ENCODE measurements at places on chromosomes 6 and 20. TPM values are rescaled to one million over a fixed set of nuclear protein-coding genes. Genes with fewer than 3 reads are reported as not detected.

PBOV1 gene
- total RNA-seq, result not detected

UNC93A gene
- not detected for total RNA-seq

PNLDC1 gene
- 0.32 TPM for total RNA-seq

TAAR6 gene
- total RNA-seq, result not detected

JPH2 gene
- total RNA-seq, result 50.5 TPM

ERVFRD-1 gene
- total RNA-seq, result not detected

SPATA2 gene
- 3.9 TPM for total RNA-seq

CCR6 gene
- not detected for total RNA-seq

IL17F gene
- total RNA-seq, result under 0.01 TPM

TMEM217 gene
- 2.9 TPM for total RNA-seq

PTCHD4 gene
- total RNA-seq, result 4.2 TPM

CPNE5 gene
- total RNA-seq, result 0.32 TPM

GSTA2 gene
- total RNA-seq, result not detected

HBS1L gene
- total RNA-seq, result 76.7 TPM

HLA-DQB1 gene
- not detected for total RNA-seq

HLA-F gene
- 42.2 TPM for total RNA-seq

PDYN gene
- total RNA-seq, result not detected

MCCD1 gene
- not detected for total RNA-seq

FAM83B gene
- total RNA-seq, result 0.43 TPM

COL9A3 gene
- under 0.01 TPM for total RNA-seq

BCLAF1 gene
- total RNA-seq, result 116 TPM

TEAD3 gene
- 23.7 TPM for total RNA-seq

HAO1 gene
- not detected for total RNA-seq

LMBRD1 gene
- 28.5 TPM for total RNA-seq

RSPH9 gene
- 0.86 TPM for total RNA-seq

DYNLT1 gene
- total RNA-seq, result 99.9 TPM

CRISP2 gene
- not detected for total RNA-seq

ASIP gene
- not detected for total RNA-seq

SLC35D3 gene
- not detected for total RNA-seq

OTOR gene
- total RNA-seq, result not detected

NRSN1 gene
- total RNA-seq, result not detected

UBE2C gene
- total RNA-seq, result 13.5 TPM

DACT2 gene
- total RNA-seq, result not detected

CCM2L gene
- not detected for total RNA-seq

CST2 gene
- not detected for total RNA-seq

RAD21L1 gene
- not detected for total RNA-seq

NKX2-4 gene
- not detected for total RNA-seq

TMEM242 gene
- 4.3 TPM for total RNA-seq

TNFAIP3 gene
- total RNA-seq, result 3.9 TPM

ARHGAP40 gene
- not detected for total RNA-seq

TRIM40 gene
- not detected for total RNA-seq

TRIM15 gene
- total RNA-seq, result not detected

C2 gene
- total RNA-seq, result 1.3 TPM

EYS gene
- total RNA-seq, result under 0.01 TPM

OPRM1 gene
- not detected for total RNA-seq

EPPIN gene
- not detected for total RNA-seq
